ENCODE measurements at places on chromosomes 6 and 20.

GRCh38 chr20:18663932-18664331 lies 76.1 kb downstream of the DTD1 start:
- no peak for DNase-seq

DNA sequence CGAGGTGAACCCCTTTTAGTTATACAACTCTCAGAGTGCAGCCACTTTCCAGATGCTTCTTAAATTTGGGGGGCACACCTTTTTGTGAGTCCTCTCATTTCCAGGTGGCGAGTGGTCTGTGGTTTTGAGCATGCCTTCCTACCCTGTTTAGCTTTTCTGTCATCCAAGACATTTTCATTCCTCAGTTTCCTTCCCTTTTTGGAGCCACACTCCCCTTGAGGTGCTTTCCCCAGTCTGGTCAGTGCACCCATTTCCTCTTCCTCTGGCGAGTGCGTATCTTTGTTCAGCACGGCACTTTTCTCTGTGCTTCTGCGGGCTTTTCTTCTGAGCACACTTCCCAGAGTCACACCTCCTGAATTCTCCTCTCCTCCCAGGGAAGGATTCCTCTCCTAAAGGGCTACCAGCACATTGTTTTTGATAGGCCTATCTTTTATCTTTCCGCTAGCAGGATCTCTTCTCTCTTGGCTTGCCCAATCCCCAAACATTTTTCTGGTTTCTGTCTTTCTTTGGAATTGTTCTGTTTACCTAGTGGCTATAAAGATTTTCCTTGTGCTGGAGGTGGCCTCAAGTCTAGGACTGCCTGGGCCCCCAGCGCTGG lies 1.4 kb downstream of the PHF20 start:
- DNase-seq = no peak

DNA sequence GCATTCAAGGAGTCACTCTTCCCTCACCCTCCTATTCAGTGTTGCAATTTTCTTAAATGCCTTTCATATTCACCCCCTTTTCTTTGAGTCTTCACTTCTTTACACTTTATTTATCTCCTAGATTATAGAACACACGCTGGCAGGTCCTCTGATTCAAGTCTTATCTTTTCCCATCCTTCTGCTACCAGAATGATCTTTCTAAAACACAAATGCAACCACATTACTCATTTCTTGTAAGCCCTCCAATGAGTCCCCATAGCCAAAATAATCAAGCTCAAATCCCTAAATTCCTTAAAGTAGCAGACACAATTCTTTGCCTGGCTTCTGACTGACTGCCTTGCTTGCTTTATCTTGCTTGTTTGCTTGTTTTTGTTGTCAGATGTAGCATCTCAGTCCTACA lies 920.0 kb downstream of the TFAP2A start:
- no peak for DNase-seq

- DNase-seq = no peak
Measured at GRCh38 chr20:24341781-24342180, 127.6 kb upstream of the SYNDIG1 start.

GRCh38 chr20:49747707-49748524 lies 34.2 kb upstream of the B4GALT5 start:
- no peak for DNase-seq

DNA sequence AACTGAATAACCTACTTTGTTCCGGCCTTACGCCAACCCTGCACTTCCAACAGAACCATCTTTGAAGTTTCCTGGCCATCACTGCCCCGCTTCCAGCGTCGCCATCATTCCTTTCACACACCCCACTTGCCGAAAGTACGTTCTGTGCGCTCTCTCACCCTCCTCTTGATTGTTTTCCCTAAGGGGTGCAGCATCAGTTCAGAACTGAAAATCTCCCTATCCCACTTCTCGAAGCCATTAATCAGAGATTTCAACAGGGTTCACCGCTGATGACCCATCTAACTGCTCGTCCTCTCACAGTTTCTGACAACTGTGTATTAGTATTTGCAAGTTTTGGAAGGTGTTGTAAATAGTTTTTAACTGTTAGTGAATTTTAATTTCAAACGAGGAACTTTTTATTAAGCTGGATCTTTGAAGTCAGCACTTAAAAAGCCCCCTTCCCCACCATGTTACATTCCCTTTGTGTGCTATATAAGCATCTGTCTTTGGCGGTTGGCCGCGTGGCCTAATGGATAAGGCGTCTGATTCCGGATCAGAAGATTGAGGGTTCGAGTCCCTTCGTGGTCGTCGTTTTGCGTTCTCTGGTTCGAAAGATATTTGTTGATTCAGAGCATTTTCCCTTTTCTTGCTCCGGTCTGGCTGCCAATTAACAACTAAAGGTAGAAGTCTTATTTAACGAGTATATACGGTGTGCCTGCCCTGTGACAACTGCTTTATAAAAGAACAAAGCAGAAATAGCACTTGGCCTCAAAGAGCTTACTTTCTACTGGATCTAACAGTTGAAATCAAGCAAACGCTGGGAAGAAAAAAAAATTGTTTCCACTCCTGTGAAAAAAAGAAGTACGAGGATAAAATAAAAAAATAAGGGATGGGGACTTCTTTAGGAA lies 42.6 kb downstream of the TRIM27 start:
- no peak for DNase-seq

DNA sequence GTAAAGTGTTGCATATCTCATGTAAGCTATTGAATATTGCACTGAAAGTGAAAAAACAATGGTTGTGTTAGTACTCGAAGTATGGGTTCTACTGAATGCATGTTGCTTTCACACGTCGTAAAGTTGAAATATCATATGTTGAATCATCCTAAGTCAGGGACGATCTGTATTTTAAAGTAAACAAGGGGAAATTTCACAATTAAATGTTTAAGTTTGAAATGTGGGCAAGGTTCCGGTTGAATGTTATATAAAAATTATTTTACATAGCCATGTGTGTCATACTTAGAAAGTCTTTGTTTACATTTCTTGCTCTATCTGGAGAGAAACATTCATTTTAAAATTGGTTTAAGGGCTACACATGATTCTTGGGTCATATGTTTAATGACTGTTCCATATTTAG lies 76.8 kb downstream of the AKAP7 start:
- no peak for DNase-seq

GRCh38 chr20:57930351-57930750 lies 220.5 kb upstream of the PMEPA1 start:
- peak; percentile 98 for DNase-seq

- DNase-seq = no peak
Measured at GRCh38 chr6:111052171-111052570, 35.1 kb upstream of the SLC16A10 start.

GRCh38 chr20:49306903-49307620 lies 29.2 kb upstream of the ZNFX1 start:
- DNase-seq = peak; percentile 65

DNA sequence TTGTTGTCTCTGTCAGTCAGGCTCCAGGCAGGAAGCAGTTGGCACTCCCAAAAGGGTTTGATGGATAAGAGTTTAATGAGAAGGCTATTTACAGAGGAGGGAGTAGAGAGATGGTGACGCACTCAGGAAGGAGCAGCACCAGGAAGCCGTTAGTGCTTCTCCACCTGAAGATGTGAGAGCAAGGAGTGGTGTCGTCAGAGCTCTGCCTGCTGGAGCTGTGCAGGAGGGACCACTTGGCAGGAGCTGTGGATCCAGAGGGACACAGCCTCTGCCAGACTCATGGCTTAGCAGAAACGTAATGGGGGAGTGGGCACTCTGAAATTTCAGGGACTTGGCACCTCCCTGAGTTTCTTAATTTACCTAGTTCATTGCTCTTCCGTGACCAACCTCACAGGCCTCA lies 16.8 kb downstream of the DAAM2 start:
- no peak for DNase-seq

- DNase-seq = no peak
Measured at GRCh38 chr20:33531047-33531877, 41.4 kb downstream of the CBFA2T2 start.
